ENCODE measurements at places on chromosomes 4 and X.

- DNase-seq = no peak
Observed at GRCh38 chrX:17854069-17854468, 7.0 kb downstream of the RAI2 start.

DNA sequence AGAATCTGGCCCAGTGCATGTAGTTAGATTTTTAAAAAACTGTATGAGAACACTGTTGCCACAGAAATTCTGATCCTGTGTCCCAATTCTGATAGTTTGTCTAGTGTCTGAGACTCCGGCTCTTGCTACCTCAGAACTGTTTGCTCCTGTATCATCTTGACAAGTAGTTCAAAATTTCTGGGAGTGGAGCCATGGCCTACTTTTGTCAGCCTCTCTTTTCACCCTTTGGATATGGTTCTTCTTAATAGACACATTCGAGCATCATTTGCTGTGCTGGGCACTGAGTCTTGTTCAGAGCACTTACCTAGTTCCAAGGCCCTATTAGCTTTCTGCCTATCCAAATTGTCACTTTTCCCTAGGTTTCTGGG is 46.9 kb downstream of the ATP10D start:
- DNase-seq = no peak

- no peak for DNase-seq
Observed at GRCh38 chrX:118534716-118535493, 39.3 kb downstream of the DOCK11 start.

DNA sequence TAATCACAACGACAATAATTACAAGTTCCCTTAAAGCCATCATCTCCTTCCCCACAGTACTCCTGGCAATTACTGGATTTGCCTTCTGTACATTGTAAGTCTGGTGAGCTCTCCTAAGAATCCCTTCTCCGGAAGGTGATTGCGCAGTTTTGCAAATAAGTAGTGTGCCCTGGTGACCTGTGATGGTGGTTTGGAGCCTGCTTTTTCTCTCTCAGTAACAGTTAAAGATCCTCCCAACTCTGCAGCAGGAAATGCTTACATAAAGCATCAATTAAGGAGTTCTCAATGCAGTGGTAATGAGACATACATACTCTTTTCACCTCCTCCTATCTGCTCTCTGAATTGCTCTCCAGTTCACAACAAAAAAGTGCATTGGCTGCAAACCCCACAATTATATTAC is 159.7 kb downstream of the SH2D1A start:
- no peak for DNase-seq

DNA sequence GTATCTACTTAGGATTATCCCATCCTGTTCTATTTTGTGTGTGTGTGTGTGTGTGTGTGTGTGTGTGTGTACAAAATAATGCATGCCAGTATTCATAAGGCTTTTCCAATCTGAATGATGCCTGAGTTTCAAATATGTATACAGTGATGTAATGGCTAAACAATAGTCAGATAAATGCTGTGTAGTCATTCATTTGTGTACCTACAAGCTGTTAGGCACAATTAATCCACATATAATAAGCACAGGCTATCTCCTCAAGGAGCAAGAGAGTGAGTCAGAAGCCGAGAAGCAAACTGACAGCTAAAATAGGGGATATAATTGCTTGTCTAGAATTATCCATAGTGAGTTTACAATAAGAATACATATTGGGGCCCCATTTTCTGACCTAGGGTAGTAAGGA is 15.7 kb downstream of the DMD start:
- DNase-seq = no peak

DNA sequence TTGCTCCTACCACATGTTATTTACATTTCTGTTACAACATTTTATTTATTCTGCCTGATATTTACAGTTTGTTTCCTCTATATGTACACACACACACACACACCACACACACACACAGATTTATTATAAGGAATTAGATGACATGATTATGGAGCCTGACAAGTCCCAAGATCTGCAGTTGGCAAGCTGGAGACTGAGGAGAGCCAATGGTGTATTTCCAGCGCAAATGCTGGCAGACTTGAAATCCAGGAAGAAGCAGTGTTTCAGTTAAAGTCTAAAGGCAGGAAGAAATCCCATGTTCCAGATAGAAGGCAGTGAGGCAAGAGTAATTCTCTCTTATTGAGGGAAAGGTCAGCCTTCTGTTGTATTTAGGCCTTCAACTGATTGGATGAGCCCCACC is 1.8 kb upstream of the KLHL4 start:
- no peak for DNase-seq

GRCh38 chrX:11887175-11887574 is 129.1 kb downstream of the MSL3 start:
- DNase-seq = no peak

DNA sequence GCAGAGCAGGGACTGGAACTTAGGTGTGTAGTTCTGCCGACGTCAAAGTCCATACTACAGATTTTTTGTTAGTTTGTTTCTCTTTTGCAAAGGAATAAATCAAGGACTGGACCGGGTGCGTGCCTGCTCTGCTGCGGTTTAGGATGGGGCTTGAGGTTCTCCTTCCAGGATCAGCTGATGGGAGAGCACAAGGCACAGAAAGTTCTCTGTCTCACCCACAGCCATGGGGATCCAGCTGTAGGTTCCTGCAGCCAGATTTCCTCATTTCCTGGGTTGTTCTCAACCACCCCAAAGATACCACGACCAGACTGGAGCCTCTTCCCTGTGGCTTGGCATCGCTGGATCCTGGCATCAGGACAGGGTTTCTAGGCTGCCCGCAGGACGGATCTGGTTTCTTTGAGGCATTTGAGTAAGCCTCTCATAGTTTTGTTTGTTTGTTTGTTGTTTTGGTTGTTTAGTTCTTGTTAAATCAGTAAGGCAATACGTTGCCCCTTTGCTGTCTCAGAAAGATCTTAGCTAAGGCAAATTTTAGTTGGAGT is 789 bp upstream of the SRPX start:
- DNase-seq = no peak

DNA sequence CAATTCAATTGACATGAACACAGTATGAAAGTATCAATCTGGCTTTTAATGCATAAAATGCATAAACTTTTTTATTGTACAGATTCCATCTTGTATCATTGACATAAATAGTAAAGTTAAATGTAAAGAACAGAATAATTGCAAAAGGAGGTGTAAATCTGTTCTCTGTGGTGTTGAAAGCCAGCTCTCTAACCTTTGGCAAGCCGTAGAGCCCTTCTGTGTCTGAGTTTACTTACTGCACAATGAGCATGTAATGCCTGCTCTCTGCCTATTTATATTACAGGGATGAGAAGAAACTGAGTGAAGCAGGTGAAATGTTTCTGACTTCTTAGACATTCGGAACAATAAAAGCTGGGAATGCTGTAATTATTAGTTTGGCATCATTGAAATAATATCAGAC is 389.3 kb upstream of the EPHA5 start:
- DNase-seq = no peak

GRCh38 chr4:100590325-100590724 is 72.5 kb upstream of the EMCN start:
- no peak for DNase-seq

GRCh38 chr4:150358691-150359090 is 223.3 kb upstream of the MAB21L2 start:
- no peak for DNase-seq

DNA sequence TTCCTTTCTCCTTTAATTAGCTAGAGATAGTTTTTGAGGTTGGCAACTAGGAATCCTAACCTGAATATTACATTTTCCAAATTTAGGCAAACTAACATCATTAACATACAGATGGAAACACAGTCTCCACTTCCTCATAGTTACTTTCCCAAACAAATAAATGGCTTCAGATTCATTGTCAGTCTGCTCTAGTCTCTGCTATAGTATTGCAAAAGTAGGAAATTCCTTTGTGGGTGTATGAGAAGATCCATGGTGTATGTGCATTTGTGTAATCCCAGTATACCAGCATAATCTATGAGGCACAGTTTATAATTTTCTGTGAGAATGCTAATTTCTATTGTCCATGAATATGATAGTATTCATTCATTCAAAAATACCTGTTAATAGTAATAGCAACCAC is 3.0 kb upstream of the NDP start:
- no peak for DNase-seq

- DNase-seq = no peak
Observed at GRCh38 chr4:126627255-126627654, 1005.5 kb upstream of the INTU start.

DNA sequence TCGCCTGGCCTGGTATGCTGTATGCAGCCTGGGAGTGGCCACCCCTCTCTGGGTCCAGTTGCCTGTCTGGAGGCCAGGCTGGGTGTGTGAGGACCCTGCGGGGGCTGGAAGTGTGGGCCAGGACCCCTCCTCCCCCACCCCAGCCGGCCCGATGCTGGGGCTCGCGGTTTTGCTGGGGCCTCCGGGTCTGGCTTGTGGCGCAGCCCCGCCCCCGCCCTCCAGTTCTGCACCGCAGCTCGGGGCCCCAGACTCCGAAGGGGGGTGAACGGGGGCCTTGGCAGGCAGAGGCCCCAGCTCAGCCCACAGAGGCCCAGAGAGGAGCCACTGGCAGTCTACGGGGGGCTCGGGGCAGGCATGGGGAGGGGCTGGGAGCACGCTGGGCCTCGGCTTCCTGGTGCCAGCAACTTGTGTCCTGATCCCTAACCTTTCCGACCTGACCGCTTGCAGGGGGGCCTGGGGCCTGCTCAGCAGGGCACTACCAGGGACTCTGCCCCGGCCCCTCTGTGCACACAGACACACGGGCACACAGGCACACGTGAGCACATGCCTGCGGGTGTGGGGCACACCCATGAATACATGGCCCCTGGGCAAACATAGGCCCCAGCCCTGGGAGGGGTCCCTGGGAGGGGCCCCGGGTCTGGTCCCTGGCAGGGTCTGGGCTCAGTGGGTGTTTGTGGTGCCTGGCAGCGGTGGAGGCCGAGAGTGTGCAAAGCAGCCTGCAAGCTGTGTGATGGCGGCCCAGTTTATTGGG is 21.4 kb upstream of the FGFR3 start:
- no peak for DNase-seq

DNA sequence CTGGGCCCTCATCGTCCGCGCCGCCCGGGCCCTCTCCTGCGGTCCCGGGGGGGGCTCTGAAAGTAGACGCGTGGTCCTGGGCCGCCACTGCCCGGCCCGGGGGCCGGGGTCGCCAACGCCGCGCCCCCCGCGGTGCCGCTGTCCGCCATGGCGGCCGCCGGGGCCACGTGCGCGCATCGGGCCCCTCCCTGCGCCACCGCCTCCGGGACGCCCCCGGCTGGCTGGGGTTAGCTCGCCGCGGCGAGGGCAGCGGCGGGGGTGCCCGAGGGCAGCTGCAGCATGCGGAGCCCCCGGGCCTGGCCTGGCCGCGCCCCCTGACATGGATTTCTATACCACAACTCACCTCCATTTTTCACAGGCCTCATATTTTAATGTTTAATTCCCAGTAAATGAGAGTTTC is 61.8 kb downstream of the ELF2 start:
- DNase-seq = no peak

- no peak for DNase-seq
Observed at GRCh38 chr4:154491341-154492271, at the start of gene DCHS2. Gene DCHS2, minus strand, starts transcription at chr4:154491799. Its CDS starts 444 bp downstream, at chr4:154491355.

DNA sequence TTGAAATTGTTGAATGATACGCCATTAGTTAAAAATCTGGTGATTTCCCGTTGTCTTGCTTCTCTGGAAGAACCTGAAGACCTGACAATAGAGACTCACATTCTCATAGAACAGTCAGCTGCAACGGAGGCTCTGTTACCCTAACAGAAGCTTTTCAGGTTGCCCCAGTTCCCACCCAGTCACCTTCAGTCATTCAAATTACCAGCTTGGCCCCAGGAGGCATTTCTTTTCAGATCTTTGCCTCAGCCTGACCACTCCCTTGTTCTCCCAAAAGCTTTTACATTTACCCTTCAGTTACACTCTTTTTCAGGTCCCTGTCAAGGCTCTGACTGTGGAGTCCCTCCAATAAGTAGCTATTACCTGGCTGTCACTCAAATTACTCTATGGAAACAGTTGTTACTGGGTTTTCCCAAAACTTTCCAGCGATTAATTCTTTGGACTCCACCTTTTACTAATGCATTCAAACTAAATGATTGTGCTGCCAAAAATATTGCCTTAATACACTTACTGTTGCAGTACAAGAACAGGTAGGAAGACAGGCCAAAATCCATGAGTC is 162.2 kb upstream of the FTHL17 start:
- no peak for DNase-seq

GRCh38 chr4:742742-743311 is 37.2 kb downstream of the PCGF3 start:
- DNase-seq = peak; percentile 62
